ENCODE measurements at places on chromosomes 1 and 21.

GRCh38 chr1:43786960-43787359, 79.6 kb downstream of the ST3GAL3 start:
- DNase-seq, result no peak

- no peak for DNase-seq
These were observed 162.7 kb downstream of the DNM3 start for GRCh38 chr1:172003766-172004530.

DNA sequence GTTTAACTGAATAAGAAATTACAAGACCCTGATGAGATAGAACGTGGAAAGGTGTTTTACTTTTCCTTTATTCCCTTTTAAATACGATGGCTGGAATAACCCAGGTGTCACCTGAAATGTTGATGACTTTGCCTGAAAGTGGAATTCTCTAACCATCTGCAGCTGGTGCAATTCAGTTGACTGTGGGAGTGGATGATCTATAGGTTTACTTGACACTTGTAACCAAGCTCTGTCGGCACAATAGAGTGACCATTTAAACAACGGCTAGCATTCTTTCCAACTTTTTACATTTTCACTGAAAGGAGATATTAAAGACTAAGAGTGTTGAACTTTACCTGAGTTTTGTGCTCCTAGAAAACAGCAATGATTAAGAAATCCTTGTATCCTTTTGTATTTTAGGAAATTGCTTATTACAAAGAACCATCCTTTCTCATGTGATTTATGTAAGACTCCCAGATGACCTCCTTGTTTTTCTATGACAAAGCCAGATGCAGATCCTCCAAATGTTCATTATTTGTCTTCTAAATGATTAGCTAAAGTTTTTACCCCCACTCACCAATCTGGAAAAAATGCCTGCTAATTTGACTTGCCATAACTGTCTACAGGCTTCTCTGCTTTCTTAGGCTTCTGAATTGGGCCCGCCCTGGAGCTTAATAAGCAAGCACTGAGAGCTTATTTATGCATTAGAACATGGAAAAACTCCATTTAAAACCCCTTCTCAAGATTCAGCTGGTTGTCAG, 129.5 kb upstream of the LRRC7 start:
- DNase-seq, result no peak

DNA sequence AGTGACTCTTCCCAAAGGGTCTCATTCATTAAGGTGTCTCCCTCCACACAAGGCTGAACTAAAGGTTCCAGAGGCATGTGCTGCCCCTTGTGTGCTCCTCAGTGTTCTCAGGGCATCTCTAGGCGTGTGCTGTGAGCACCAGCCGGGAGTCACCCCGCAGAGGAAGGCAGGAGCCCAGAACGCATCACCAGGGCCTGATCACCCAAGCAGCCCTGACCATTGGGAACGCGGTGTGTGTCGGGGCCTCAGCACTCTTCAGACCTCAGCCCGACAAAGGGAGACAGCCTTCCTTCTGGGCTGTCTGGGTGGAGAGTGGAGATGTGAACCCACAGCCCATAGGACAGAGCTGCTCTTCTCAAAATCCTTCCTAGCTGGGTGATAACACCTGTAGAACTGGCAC, 9.1 kb downstream of the SLC37A1 start:
- no peak for DNase-seq

DNA sequence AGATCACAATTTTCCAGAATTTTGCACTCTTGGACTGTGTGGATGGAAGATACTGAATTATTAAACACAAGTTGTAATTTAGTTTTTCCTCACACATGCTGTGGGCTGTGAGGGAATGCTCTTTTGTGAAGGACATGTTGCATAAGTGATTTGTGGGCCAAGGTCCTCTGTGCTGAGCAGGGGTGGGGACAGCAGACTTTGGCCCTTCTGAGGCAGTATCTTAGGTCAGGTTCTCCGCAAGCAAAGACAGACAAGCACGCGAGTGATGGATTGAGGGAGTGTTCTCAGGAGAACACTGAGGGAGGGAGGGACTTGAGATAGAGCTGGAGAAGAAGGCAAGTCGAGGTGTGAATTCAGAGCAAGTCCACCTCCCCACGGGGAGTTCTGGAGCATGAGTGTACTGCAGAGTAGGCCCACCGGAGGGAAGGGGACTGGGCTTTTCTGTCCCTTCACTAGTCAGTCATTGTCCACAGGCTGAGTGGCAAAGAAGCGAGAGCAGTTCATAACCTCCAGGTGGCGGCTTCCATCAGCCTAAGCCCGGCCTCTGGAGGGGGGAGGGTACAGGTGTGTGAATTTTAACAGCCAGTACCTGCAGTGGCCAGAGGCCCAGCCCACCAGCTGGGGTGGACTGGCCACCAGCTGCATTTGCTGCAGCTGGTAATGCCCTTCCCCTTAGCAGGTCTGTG, 19.1 kb upstream of the CD101 start:
- no peak for DNase-seq

- no peak for DNase-seq
These were observed 85.0 kb upstream of the AK4 start for GRCh38 chr1:65063025-65063424.

- DNase-seq, result no peak
These were observed 68.5 kb downstream of the NIBAN1 start for GRCh38 chr1:184905601-184906322.

DNA sequence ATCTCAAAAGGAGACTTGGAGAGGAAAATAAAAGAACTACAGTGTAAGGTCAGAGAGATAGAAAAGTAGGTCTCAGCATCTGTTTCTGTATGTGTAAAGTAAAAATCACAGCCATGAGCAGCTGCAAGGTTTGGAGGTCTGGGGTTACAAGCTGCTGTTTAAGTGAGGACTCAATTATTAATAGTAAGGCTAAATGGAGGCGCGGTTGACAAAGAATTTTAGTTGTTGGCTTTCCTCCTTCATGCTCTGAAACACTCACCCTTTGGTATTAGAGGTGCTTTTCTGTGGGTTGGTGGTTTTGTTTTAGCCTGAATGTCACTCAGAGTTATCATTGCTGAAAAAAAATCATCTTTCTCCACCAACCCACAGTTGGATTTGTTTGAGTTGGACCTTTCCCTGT, 59.8 kb upstream of the HAO2 start:
- no peak for DNase-seq

GRCh38 chr1:96076589-96076988, 645.0 kb upstream of the PTBP2 start:
- DNase-seq, result no peak

DNA sequence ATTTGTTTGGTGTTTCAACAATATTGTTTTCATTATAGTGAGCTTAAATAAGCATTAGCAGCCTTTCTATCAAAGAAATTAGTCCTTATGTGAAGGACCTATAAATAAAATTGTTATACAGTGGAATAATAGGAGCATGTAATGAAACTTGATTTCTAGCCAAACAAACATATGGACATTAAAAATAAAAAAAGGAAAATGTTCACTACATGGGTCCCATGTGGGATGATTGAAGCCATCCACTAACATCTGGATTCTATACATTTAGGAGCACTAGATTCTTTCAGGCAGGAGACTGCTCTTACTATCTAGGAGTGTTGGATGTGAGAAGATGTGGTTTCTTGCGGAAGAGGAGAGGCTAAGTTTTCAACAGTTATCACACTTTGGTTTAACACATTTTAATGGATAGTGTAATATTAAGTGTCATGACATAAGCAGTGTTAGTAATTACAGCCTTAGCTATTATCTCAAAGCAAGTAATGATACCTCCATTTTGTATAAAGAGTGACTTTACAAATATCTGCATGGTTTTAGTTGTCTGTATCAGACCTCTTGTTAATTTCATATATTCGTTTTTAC, 62.3 kb downstream of the LYPLAL1 start:
- no peak for DNase-seq

DNA sequence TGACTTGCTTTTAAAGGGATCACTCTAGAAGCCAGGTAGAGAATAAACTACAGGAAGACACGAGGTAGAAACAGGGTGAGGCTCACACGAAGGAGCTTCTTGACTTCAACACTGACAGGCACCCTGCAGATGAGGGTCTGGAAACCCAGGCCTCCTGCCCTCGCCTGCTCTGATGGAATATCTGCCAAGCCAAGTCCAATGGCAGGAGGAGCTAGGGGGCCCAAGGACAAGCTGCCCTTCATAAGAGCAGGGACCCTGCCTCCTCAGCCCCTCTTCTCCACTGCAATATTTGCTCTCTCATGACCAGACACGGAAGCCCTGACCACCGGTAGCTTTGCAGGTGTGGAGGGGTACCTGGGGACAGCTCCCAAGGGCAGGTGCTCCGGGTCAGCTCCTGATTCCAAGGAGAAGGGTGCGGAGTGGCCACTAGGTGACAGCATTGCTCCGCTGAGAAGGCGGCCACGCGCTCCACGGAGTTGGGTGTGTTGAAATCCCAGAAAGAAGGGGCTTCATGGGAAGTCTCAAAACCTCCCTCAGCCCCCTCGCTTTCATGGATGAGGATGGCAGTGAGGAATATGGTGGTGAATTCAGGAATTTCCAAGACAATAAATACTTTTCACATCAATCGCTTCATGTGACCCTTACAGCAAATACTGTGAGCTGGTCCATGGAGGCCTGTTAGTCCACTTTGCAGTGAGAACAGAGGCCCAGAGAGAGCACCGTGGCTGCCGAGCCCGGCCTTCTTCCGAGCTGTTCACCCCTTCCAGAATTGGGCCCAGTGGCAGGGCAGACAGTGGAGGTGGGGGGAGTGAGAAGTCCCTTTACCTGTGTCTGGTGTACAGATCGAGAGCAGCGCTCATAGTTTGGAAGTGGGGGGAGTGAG, 33.2 kb upstream of the PAX7 start:
- peak; percentile 24 for DNase-seq

DNA sequence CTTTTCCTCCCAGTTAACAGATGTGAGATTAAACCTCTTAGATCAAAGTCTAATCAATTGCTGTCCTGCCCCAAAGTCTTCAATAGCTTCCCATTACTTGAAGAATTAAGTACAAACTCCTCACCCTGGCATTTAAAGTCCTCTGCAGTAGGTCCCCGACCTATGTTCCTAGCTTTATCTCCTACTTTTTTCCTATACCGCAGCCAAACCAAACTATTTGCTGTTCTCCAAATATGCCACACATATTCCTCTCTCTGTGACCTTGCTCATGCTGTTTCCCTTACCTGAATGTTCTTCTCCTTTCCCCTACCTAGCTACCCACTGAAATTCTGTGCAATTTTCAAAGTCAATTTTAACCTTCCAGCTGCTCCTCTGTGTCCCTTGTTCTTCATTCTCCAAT, 14.0 kb upstream of the PPP2R5A start:
- no peak for DNase-seq

DNA sequence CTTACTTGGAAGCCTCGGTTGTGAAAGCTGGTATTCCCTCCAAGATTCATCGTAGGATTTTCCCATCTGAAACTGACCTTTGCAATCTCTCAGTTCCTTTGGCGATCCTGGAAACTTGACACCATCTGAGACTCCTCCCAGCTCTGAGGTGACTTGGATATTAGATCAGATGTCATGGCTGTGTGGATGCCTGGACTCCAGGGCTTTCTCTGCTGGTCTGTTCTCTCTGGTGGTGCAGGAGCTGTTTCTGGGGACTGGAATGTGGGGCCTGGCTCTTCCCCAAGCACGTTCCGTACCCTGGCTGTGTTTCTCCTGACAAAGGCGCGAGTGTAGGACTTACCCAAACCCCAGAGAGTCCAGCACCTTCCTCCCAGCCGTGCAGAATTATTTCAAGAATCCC, 252.2 kb downstream of the RPS6KC1 start:
- DNase-seq, result no peak

DNA sequence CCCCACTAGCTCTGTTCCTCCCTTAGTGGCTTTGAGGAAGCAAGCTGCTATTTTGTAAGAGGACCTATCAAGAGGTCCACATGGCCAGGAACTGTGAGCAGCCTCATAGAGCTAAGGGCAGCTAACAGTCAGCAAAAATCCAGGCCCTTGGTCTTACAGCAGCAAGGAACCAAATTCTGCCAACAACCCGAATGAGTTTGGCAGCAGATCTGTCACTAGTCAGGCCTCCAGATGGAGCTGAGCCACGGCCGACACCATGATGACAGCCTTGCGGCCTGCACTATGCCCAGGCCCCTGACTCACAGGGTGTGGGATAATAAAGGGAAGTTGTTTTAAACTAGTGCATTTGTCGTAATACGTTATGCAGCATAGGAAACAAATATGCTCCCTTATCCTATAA, 28.0 kb upstream of the H3-3A start:
- no peak for DNase-seq

DNA sequence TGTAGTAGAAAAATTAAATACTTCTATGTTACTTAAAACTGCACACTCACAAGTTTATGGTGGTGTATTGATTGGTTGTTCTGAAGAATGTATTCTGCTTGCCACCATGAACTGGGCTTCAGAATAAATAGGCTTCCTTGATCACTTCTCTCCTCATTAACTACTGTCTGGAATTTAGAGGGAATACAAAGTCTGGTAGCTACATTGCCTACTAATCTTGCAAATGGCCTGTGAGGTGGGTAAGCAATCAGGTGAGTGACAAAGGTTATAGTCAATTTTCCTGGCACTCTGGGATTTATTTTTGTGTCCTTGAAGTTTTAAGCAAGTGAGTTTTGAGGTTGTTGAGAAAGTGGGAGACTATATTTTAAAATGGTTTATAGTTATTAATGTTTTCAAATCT, 101.8 kb downstream of the ROR1 start:
- no peak for DNase-seq

DNA sequence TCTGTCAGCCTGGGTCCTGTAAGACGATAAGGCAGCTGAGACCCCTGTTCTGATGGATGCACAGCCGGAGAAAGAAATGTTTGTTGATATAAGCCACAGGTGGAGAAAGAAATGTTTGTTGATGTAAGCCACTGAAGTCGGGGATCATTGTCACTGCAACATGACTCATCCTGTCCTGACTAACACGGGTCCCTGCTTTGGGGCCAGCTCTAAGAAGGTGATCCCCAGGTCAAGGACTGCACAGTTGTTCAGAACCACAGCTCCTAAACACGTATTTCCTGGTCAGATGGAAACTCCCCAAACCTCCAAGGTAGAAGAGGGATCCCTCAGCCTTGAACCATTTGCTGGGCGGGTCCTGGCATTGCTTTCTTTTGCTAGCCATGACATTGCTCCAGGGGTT, 86.4 kb upstream of the IGSF21 start:
- no peak for DNase-seq

DNA sequence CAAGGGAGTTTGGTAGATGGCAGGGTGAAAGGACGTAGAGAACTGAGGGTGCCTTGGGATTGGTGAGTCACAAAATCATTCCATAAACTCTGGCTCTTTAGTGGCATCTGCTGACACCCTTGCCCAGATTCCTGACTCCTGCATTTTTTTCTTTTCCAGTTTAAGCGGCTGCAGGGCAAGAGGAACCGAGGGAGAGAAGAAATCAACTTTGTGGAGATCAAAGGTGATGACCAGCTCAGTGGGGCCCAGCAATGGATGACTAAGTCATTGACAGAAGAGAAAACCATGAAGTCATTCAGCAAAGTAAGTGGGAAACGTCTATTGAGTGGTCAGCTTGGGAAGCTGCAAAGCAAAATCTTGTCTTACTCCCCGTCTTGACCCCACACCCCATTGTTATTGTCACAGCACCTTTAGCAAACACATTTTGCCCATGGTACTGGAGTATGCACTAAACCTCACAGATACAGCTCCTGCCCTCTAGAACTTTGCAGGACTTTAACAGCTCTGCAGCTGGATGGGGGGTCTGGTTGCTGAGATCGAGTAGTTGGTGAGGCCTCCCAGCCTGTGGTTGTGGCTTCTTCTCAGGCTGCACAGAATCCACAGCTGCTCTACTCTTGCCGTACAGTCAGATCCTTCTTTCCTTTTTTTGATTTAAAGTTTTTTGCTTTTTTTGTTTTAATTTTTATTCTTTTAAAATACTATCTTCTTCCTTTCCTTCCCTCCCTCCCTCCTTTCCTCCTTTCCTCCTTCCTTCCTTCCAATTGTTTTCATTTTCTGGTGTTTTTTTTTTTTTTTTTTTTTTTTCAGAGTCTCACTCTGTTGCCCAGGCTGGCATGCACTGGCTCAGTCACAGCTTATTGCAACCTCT, 21.9 kb downstream of the SH2D2A start:
- DNase-seq, result no peak

Measured in activated naive CD4-positive, alpha-beta T cell (primary cell).